CD4-positive, alpha-beta T cell treated with Interleukin-10 for 1 hour (primary cell): ENCODE measurements at places on chromosomes 7 and 10.
A peak's percentile ranks its signal among the peaks of the same experiment; 100 is the strongest.

DNA sequence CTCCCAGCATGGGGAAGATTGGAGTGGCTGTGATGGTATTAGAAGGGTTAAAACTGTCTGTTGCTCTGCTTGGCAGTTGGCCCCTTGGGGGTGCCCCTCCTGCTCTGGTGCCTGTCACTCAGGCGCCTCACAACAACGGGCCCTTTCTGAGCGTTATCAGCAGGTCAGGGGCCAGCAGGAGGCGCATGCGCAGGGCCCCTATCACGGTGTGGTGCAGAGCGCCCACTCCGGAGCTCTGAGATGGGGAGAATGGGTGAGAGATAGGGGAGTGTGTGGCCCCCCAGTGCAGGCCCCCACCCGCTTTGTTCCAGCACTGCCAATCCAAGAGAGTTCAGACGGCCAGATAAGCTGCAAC, 24.8 kb downstream of the GBX1 start:
- no peak for DNase-seq

DNA sequence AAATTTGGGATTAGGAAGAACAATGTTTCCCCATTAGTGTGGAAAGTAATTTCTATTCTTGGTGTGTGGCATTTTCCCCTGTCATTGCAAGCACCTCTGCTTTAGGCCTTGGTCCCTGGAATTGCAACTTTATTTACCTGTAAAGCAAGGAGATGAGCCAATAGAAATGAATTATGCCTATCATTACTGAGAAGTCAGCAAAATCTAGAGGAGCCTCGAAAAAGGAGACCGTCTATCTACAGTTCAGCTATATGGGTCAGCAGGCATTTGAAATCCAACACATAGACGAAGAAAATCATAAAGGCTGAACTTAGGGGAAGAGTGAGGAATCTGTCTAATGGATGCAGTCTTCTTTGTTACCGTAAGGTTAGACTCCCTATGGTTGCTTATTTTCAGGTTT, 161.1 kb downstream of the CCDC71L start:
- DNase-seq, result no peak

- no peak for DNase-seq
Observed at GRCh38 chr7:76064208-76064970, 16.5 kb downstream of the MDH2 start.

DNA sequence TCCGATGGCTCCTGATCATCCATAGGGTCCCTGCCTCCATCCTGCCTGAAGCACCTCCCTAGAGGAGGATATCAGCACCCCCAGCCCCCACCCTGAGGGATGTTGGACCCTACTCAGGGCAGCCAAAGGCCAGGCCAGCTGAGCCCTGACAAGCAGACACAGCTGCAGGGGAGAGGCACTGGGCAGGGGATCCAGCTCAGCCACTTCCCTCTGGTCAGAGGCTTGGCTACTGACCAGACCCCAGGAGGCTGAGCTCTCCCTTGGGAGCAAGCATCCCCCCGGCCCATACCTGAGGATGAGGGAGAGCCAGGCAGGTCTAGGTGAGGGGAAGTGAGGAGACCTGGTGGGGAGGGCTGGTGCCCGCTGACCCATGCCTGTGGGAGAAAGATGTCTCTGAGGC, 6.6 kb downstream of the LDB3 start:
- DNase-seq, result no peak

DNA sequence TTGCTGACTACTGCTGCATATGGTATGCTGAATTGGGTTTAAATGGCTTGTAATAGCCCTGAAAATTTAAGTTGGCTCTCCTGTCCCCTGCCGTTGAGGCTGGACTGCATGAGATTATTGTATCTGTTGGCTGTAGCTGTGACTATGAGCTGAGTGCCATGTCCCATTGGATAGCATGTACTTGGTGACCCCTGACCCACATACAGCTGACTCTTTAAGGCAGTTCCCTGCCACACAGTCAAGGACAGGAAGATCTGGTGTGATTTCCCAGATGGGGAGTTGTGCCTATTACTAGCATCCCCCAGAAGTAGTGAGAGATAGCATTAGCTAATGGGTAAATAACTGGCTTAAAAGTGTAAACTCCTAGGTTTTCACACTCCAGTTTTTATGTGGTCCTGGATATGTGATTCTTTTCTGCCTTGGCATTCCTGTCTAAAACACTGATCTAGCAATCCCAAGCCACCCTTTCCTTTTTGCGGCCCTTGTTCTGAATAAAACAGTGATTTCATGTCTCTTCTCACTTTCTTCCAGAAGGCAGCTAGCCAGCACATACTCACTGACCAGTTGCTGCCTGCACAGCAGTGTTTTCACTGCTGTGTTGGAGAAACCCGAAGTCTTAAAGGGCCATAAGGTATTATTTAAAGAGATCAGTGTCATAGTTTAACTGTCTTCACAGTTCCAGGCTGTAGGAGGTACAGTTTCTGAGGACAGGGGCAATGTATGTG, 35.9 kb downstream of the LRRC4 start:
- no peak for DNase-seq

DNA sequence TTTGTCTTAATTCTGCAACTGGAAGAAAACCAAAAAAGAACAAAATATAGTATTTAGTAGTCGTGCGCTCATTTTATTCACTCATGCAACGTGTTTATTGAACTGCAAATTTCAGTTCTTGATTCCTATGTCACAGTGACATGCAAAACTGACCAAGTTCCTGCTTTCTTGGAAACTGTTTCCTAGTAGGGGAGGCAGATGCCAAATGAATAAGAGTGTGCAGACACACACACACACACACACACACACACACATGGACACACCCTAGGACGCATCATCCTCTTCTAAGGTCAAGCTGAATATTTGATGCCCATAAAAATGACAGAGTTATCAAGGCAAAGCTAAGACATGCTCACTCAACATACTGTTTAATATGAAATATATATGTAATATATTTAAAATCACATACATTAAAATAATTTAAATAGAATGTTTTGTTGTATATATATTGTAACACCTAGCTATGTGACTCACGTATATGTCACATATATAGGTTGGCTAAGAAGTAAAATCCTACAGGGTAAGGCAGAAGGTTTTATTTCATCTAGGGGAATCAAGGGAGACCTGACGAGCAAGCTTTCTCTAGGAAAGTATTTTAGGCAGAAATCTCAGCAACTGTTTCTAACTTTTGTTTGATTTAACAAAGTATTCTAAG, 79.6 kb downstream of the SVIL start:
- peak; percentile 6 for DNase-seq

DNA sequence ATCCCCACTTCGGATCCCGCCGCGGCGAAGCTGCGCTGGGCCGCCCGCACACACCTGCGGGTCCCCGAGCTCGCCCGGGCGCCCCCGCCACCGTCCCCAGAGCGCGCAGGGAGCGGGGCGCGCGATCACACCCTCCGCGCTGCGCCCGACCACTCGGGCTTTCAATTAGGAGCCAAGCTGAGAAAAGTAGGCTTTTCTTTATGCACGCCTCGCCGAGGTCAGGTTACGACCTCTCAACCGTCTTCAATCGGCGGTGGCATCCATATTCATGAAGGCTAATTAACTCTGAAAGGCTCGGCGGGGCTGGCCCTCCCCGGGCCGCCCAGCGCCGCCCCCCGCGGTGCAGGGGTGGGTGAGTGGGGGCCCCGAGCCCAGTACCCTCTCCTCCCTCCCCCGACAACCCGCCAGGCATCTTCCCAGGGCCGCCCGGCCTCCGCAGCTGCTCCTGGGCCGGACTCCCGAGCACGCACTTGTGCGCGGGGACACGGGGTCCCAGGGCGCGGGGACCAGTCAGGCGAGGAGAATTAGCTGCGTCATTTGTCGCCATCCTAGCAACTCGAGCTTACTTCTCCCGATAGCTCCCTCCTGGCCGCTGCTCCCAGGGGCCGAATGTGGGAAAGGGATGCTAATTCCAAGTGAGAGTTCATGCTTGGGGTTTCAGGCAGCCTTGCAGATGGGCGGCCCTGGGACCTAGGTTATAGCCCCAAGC, 155.5 kb upstream of the LYZL2 start:
- DNase-seq, result peak; percentile 33

GRCh38 chr7:151850491-151851124, 26.3 kb downstream of the PRKAG2 start:
- no peak for DNase-seq
